Activated CD4-positive, alpha-beta T cell treated with anti-CD3 and anti-CD28 coated beads, Interleukin-2, amount 50 U/mL, for 48 hours (primary cell): ENCODE measurements at places on chromosomes 1 and 21.

DNA sequence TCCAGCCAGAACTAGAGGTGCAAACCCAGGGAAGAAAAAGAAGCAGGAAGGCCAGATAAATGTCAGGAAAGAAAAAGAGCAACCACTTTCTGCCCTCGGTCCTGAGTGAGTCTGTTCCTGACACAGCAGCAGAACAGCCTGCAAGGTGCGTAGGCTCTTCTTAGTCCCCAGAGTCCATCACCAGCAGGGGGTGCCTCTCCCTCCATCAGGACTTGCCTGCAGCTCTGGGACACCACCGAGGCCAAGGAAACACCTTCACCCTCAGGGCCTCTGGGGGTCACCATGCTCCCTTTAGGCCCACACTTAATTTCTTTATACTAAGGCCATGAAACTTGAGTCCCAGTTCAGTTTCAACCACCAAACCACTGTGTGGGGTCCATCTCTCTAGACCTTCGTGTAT is 43.7 kb upstream of the NFASC start:
- DNase-seq: peak; percentile 38

- no peak for DNase-seq
Observed at GRCh38 chr1:205610901-205611466, 20.8 kb downstream of the ELK4 start.

- DNase-seq: no peak
Observed at GRCh38 chr1:184388319-184388889, 1.6 kb downstream of the C1orf21 start.

GRCh38 chr1:19467199-19468187 is 17.8 kb downstream of the CAPZB start:
- no peak for DNase-seq

DNA sequence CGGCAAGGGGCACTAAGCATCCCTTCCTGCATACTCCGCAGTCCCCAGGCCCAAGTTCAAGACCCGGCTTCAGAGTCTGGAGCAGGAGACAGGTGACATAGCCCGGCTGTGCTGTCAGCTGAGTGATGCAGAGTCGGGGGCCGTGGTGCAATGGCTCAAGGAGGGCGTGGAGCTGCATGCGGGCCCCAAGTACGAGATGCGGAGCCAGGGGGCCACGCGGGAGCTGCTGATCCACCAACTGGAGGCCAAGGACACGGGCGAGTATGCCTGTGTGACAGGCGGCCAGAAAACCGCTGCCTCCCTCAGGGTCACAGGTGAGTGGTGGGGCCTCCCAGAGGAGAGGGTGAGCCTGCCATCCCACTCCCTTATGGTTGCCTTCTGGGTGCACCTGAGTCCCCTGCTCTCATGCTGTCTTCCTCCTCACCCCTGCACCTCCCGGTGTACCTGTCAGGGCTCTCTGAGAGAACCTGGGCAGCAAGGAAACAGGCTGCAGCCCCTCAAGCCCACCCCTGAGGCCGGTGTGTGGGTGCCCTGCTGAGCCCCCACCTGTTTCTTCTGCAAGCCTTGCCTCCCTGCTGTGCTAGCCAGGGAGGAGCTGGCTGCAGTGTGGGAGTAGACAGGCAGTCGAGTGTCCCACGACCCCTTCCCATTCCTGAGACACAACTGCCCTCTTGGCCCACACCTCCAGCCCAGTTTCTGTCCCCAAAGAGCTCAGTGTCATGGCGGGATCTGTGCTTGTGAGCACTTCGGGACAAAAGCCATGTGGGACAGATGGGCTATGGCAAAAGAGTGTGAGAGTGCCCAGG is 99.2 kb downstream of the TRIM11 start:
- DNase-seq: no peak

DNA sequence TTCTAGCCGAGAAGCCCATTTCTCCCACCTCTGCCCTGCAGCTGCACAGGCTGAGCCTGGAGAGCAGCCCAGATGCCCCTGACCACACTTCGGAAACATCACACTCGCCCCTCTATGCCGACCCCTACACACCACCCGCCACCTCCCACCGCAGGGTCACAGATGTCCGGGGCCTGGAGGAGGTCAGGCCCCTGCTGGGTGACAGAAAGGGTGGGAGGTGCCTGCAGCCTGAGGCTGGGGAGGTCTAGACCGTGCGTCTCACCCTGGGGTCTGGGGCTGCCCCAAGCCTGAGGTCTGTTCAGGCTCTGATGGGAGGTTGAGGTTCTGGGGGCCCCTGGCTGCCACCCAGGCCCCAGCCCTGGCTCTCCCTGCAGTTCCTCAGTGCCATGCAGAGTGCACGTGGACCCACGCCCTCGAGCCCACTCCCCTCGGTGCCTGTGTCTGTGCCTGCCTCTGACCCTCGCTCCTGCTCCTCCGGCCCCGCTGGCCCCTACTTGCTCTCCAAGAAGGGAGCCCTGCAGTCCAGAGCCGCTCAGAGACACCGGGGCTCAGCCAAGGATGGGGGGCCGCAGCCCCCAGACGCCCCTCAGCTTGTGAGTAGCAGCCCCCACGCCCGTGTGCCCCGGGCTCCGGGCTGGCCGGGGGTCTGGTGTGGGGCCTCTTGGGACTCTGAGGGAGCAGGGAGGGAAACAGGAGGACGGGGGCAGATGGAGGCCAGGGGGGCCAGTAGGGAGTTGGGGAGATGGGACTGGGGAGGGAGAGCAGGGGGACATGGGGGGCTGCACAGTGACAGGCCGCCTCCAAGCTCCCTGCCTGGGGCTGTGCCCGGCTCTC is 7.4 kb downstream of the PLEKHN1 start:
- no peak for DNase-seq

GRCh38 chr1:169921080-169921479 is 27.4 kb upstream of the SCYL3 start:
- no peak for DNase-seq

DNA sequence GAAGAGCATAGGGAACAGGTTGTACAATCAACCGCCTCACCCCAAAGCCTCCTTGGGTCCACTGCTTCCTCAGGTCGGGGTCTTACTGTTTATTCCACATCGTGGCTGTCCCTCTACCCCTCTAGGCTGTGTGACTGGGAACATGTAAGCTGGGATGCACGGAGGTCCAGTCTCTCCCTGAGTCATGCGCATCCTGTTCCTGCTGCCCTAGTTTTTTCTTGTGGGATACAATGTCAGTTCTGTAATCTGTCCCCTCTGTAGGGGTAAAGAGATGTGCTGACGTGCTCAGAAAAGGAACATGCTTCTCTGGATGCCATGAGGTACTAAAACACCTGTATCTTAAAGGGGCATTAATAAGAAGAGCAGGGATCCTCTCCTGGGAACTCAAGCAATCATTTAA is 66.2 kb downstream of the SLC45A1 start:
- no peak for DNase-seq
